ENCODE measurements at places on chromosomes 12 and 14. TPM values are rescaled to one million over a fixed set of nuclear protein-coding genes. Genes with fewer than 3 reads are reported as not detected.

DNA sequence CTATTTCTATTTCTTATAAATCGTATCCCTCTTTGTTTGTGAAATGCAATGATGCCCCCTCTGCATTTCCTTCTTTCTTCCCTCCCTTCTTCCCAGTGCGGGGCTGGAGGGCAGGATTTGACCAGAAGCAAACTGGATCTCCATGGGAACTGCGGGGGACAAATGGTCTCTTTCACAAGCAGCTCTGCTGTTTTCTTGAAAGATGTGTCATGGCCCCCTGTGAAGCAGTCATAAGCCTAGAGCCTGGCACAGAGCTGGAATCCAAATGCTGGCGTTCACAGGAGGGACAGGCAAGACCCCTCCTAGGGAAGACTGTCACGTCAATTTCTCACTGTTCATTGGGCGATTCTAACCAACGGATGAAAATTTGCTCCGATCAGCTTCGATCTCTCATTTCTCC, 203.5 kb upstream of the NOS1 start:
- H3K27me3 ChIP-seq = no peaks in the 10 kb centered on the region
- H3K4me1 ChIP-seq = no peaks in the 10 kb centered on the region
- H3K36me3 ChIP-seq = no peaks in the 10 kb centered on the region
- H3K27ac ChIP-seq = no peak overlapping the region
- H3K4me3 ChIP-seq = no peak overlapping the region

DNA sequence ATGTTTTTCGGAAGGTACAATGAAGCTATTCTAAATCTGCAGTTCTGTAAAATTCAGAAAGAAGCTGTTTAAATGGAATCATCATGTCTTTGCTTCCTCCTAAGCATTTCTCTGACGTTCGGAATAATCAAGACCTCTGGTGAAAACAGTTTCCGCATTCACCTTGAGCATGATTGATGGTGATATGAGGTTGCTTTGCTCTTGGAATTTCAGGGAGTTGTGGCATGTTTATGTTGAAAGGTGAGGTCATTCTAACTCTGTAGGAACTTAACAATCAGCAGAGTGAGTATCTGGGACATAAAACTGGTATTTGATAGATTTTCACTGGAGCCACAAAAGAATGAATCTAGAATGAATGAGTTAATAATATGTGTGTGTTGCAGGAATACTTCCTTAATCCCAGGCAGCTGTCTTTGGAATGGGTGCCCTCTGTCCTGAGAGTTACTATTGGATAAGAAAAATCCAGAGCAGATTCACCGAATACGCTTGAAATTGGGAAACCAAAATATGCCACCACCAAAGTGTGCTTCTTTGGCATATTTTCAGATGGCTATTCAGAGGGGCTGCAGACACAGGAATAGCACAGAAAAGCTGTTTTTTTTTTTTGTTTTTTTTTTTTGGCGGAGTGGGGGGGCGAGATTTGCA, 599.1 kb downstream of the CCER1 start:
- H3K36me3 ChIP-seq = no peaks in the 10 kb centered on the region
- H3K27me3 ChIP-seq = no peaks in the 10 kb centered on the region
- no peak overlapping the region for H3K27ac ChIP-seq
- no peak for DNase-seq
- peaks cover 3% of the 10 kb centered on the region for H3K4me1 ChIP-seq

DNA sequence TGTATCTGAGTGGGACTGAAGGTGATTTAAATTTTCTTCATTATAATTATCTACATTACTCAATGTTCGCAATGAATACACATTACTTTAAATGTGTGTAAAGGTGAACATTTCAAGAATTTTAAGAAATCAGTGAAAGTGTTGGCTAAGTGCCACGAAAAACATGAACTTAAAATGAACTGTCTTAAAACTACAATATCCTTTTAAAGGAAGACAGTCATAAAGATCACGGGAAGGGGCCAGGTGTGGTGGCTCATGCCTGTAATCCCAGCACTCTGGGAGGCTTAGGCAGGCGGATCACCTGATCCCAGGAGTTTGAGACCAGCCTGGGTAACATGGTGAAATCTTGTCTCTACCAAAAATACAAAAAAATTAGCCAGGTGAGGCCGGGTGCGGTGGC, 11.2 kb downstream of the MOK start:
- H3K36me3 ChIP-seq = peaks cover 30% of the 10 kb centered on the region
- peaks cover 47% of the 10 kb centered on the region for H3K4me1 ChIP-seq
- H3K27ac ChIP-seq = peak overlapping the region; percentile 97
- no peaks in the 10 kb centered on the region for H3K27me3 ChIP-seq
- DNase-seq = peak; percentile 99

GRCh38 chr12:92109613-92110012, 36.0 kb downstream of the BTG1 start:
- no peak overlapping the region for H3K27ac ChIP-seq
- H3K4me3 ChIP-seq = no peak overlapping the region
- no peak for DNase-seq

DNA sequence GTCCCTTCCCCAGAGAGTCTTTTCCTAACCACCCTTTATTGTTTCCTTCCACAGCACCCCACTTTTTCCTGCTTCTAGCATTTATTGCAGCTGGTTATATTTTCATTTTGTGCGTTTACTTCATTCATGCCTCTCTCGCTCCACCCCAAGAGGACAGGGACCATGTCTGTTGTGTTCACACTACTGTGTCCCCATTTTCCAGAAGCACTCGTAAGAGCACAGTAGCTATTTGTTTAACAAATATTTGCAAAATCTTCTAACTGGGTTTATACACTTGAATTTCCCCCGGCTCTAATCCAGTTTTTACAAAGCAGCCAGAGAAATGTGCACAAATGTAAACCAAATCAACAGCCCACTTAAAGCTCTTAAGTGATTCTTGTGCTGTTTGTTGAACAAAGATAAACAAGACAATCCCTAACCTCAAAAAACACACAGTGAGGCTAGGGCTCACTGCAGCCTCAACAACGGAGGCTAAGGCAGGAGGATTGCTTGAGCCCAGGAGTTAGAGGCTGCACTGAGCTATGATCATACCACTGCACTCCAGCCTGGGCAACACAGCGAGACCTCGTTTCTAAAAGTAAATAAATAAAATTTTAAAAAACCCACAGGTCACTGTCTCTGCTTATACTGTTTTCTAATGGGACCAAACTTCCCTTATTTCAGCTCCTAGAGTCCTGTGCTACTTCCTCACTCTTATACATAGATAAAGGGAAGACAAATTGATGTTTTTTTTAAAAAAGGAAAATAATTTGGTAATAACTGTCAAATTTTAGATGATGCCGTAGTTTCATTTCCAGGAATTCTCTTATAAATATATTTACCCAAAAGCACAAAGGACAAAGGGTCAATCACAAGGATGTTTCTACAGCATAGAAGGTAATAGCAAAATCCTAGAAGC, 6.6 kb upstream of the ABCD4 start:
- no peaks in the 10 kb centered on the region for H3K27me3 ChIP-seq
- H3K4me3 ChIP-seq = no peak overlapping the region
- H3K27ac ChIP-seq = no peak overlapping the region
- no peaks in the 10 kb centered on the region for H3K4me1 ChIP-seq
- no peak for DNase-seq

GRCh38 chr12:94198872-94199271, 50.5 kb downstream of the PLXNC1 start:
- H3K36me3 ChIP-seq = no peaks in the 10 kb centered on the region
- H3K27ac ChIP-seq = no peak overlapping the region
- no peak overlapping the region for H3K4me3 ChIP-seq
- H3K4me1 ChIP-seq = no peaks in the 10 kb centered on the region
- no peak for DNase-seq

DNA sequence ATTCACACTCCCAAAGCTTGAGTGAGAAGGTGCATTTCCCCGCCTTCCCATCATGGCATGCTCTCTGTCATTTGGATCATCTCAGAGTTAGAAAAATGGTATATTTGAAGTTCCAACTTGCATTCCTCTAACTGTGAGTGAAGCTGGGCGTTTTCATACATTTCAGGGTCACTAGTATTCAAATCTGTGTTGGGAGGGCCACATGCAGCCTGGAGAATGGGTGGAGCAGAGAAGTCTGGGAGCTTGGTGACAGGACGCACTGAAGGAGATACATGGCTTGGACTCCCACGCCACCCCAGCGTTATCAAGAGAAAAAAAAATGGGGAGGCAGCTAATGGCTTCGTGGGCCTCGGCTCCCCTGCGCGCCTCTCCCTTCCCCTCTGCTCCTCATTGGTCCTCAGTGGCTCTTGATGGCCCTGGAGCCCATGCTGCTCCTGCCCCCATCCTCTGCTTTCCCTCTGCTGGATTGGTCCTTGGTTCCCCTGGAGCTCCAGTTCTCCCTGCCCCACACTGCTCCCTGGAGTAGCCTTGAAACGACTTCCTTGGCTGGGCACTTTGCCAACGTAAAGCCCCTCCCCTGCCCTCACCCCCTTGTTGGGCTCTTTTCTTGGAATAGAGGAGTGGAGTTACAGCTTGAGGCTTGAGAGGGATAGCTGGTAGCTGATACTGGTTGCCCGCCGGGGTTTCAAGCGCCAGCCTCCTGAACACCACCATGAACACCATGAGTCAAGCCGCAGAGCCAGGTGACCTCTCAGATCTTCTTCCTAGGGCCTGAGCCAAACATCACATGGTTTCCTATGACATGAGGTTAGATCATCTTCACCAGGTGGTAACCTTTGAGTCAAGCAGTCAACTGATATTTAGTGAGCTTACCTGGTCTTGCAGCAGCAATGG, 139.6 kb downstream of the PRKCH start:
- peak overlapping the region; percentile 76 for H3K27ac ChIP-seq
- H3K4me1 ChIP-seq = peaks cover 38% of the 10 kb centered on the region
- peak; percentile 82 for DNase-seq
- no peaks in the 10 kb centered on the region for H3K27me3 ChIP-seq
- H3K36me3 ChIP-seq = 0 out of 2 replicates have a peak, but pooled peaks cover 9% of the 10 kb centered on the region

DNA sequence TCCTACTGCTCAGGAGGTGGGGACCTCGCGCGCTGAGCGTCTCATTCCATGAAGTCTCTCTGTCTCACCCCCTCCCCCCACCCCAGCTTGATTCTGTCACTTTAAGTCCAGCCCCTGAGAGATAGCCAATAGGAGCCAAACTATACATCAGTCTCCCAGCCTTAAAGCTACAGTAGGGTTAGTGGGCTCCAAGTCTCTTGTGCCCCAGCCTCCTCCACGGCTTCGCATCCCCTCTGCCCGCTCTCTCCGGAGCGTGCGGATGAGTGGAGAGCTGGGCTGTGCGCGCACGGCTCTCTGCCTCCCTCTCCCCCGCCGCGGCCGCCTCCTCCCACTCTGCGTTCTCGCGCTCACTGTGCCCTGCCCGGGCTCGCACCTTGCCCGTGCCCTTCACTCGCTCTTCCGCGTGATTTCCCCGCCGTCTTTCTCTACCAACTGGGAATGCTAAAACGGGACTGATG, at the start of gene ESRRB:
Gene ESRRB (plus strand): TSS at position 191 of the 458 bp plus-strand sequence. CDS start 265 bp downstream, at position 456.
- no peaks in the 10 kb centered on the region for H3K36me3 ChIP-seq
- H3K4me1 ChIP-seq = 0 out of 2 replicates have a peak, but pooled peaks cover 3% of the 10 kb centered on the region
- H3K27me3 ChIP-seq = peaks cover 97% of the 10 kb centered on the region

- H3K4me3 ChIP-seq = no peak overlapping the region
- H3K27me3 ChIP-seq = no peaks in the 10 kb centered on the region
- no peak overlapping the region for H3K27ac ChIP-seq
- DNase-seq = no peak
Measured at GRCh38 chr12:25866586-25867378, 91.7 kb upstream of the RASSF8 start.

GRCh38 chr12:133204264-133204603, 22.9 kb downstream of the ZNF268 start:
- no peaks in the 10 kb centered on the region for H3K36me3 ChIP-seq
- no peaks in the 10 kb centered on the region for H3K27me3 ChIP-seq
- no peaks in the 10 kb centered on the region for H3K4me1 ChIP-seq
- DNase-seq = no peak

Gene SYNDIG1L
- total RNA-seq = not detected

Gene ACSM4
- total RNA-seq = not detected

Data from PC-3 (cell line).